ENCODE measurements at places on chromosomes 7 and 10.
A peak's percentile ranks its signal among the peaks of the same experiment; 100 is the strongest.

DNA sequence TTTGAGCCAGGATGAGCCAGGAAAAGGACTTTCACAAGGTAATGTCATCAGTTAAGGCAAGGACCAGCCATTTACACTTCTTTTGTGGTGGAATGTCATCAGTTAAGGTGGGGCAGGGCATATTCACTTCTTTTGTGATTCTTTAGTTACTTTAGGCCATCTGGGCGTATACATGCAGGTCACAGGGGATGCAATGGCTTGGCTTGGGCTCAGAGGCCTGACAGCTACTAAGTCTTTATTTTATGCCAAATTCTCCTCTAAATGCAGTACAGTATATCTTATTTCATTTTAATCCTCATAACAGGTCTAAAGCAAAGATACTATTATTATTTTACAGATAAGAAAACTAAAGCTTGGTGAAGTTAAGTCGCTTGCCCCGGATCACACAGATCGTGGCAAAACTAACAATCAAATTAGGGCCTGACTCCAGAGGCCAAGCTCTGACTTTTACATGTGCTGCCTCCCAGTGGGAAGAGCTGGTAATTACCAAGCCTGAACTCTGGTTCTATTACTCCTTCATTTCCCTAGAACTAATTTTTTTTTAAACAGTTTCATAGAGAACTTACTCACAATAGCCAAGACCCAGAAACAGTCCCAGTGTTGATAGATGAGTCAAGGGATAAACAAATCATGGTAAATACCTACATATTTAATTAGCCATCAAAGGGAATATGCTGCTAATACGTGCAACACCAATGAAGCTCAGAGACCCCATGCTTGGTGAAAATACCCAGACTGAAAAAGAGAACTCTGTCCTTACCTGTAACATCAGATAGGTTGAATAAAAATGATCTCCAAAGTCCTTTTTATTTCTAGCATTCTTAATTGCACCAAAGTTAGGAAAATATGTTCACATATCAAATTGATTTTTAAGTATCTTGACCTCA lies 35.4 kb downstream of the C7orf25 start:
- peak; percentile 51 for DNase-seq

DNA sequence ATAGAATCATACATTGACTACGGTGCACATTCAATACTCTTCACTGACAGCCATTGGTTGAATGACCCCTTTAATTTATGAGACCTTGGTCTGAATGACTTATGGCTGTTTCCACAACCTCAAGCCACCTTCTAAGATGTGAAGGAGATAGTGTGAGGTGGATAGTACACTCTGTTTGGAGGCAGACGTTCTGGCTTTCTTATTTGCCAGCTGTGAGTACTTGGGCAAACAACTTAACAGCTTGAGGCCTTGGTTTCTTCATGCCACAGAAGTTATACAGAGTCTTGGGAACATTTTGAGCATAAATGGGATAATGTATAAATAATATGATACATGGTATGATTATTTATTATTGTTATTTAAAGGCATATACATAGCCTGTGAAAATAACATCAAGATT lies 62.0 kb downstream of the BPGM start:
- DNase-seq = no peak

GRCh38 chr7:94231305-94231704 lies 163.4 kb upstream of the COL1A2 start:
- no peak for DNase-seq

DNA sequence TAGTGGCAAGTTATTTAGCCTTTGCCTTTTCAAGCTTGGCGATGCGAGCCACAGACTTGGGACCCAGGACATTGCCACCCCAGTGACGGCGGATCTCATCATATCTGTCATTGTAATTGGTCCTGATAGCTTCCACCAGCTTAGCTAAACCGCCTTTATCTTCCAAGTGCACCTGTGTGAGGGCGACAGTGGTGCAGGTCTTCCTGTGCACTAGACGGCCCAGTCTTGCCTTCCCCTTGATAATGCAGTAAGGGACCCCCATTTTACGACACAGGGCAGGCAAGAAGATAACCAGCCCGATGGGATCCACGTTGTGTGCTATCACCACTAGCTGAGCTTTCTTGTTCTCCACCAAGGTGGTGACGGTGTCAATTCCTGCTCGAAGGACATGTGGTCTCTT lies 99.6 kb upstream of the ITGB1 start:
- no peak for DNase-seq

GRCh38 chr7:47551668-47552440 lies 30.1 kb downstream of the TNS3 start:
- no peak for DNase-seq

All from activated T-cell treated with anti-CD3 and anti-CD28 coated beads for 48 hours (primary cell).